Right lobe of liver (tissue), 6 donors: ENCODE measurements at places on chromosomes 4 and X. TPM values are rescaled to one million over a fixed set of nuclear protein-coding genes. Genes with fewer than 3 reads are reported as not detected.

GRCh38 chr4:3765271-3766035 lies 732 bp upstream of the ADRA2C start:
- DNase-seq = no peak

- no peak for DNase-seq
Observed at GRCh38 chr4:1842339-1842895, 13.5 kb downstream of the LETM1 start.

DNA sequence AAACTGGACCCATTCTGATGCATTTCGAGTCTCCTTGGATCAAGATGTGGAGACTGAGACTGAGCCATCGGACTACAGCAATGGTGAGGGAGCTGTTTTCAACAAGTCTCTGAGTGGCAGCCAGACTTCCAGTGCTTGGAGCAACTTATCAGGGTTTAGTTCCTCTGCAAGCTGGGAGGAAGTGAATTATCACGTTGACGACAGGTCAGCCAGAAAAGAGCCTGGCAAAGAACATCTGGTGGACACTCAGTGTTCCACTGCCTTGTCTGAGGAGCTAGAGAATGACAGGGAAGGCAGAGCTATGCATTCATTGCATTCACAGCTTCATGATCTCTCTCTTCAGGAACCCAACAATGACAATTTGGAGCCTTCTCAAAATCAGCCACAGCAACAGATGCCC lies 84.8 kb downstream of the NEUROG2 start:
- no peak for DNase-seq

DNA sequence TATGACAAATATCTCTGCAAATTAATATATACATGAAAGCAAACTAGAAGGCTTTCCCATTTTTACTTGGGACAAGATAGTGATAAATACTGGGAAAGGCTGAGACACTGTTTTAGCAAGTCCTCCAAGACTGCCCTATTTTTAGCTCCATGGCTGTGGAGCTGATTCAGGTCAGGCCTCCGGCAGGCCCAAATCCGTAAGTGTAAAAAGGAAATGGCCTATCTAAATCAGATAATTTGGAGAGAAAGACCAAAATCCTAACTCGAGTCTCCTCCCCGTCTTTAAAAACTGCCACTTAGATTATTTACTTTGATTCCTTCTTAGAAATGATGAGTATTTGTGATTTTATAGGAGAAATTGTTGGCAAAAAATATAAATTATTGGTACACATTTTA lies 2.9 kb downstream of the OTUD4 start:
- no peak for DNase-seq

- DNase-seq = peak; percentile 46
Observed at GRCh38 chrX:16870862-16871815, 977 bp upstream of the RBBP7 start.

- DNase-seq = no peak
Observed at GRCh38 chr4:104976262-104976661, 170.4 kb upstream of the TET2 start.

GRCh38 chr4:156169861-156170260 lies 216.2 kb upstream of the CTSO start:
- no peak for DNase-seq

Gene ADAMTS3
- total RNA-seq = 0.16 TPM

Gene LAP3
- total RNA-seq = 70.9 TPM

Gene ZCCHC12
- not detected for total RNA-seq

Gene DIPK2B
- total RNA-seq = 0.61 TPM

Gene POLA1
- total RNA-seq = 2.7 TPM
